ENCODE measurements at places on chromosomes 2 and 18.

GRCh38 chr2:35852-36251 lies 10.5 kb downstream of the FAM110C start:
- no peak overlapping the region for H3K4me3 ChIP-seq
- DNase-seq, result no peak
- no peaks in the 10 kb centered on the region for H3K36me3 ChIP-seq
- H3K27ac ChIP-seq, result peak overlapping the region; percentile 13
- peaks cover 5% of the 10 kb centered on the region for H3K4me1 ChIP-seq

DNA sequence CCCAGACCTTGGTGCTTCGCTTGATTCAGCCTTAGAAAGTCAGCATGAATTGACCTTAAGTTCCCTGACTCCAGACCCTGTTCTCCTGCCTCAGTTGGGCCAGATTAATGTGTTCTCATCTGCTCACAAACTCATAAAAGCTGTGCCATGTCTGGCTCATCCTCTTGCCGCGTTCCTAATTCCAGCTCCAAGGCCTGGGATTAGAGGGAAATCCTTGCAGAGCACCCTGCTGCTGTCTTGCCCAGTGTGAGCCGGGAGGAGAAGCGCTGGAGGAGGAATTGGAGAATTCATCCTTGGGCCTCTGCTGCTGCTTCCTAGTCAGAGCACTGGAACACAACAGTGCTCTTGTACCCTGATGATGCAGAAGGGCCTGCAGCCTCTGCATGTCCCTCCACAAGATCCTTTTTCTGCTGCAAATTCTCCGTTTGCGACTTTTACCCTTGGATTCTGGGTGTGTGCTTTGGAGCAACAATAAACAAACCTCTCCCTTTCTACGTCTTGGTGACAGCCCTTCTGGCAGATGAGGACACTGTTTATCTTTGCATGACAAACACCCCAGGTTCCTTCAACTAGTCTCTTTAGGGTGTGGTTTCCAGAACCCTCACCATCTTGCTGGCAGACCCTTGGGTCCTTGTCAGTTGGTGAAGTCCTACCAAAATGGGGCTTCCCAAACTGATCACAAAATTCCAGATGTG lies 46.9 kb upstream of the CNGA3 start:
- no peak overlapping the region for H3K4me3 ChIP-seq
- H3K36me3 ChIP-seq, result no peaks in the 10 kb centered on the region
- H3K4me1 ChIP-seq, result no peaks in the 10 kb centered on the region
- H3K27ac ChIP-seq, result no peak overlapping the region
- no peaks in the 10 kb centered on the region for H3K27me3 ChIP-seq

DNA sequence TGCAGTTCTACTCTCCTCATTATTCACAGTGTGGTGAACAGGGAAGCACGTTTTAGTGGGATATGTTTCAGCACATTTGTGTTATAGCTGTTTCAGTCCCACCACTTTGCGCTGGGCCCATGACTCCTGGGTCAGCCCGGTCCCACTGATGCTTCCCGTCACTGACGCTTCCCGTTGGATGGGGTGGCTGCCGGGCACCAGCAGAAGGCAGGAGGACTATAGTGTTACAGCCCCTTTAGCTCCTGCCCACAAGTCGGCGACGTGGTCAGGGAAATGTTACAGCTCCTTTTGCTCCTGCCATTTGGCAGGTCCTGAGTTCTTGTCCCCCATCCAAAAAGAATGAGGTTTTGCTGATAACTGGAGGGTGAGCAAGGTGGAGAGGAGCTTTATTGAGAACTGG lies 732.2 kb downstream of the NR4A2 start:
- no peak overlapping the region for H3K27ac ChIP-seq
- no peaks in the 10 kb centered on the region for H3K4me1 ChIP-seq
- DNase-seq, result no peak
- no peak overlapping the region for H3K4me3 ChIP-seq
- no peaks in the 10 kb centered on the region for H3K36me3 ChIP-seq
- no peaks in the 10 kb centered on the region for H3K27me3 ChIP-seq

DNA sequence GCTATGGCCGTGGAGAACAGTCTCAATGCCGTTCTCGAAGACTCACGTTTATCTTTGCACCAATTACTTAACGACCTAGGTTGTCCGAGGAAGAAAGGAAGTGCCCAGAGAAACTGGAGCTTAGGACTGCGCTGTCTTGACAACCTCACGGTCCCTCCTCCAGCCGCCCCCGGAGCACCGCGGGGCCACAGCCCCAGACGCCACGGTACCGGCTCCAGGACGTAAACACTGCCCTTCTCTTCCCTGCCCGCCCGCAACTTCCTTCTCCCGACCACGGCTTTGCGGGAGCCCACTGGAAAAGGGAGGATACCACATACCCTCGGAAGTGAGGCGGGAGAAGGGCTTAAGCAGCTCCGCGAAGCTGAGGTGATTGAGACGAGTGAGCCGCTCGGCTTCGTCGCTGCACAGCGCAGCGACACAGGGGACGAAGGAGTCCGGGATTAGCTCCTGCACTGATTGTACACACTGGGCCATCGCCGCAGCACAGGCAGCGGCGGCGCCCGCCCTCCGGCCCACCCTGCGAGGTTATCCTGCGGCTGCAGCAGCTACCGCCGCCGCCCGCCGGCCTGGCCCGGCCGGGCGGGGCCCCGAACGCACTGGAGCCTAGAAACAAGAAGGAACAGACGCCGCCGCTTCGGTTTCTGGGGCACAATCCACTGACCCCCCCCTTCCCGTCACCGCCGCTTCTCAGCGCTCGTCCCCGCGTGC lies 483 bp downstream of the TRAPPC8 start:
- peaks cover 43% of the 10 kb centered on the region for H3K4me1 ChIP-seq
- H3K36me3 ChIP-seq, result no peaks in the 10 kb centered on the region
- H3K27me3 ChIP-seq, result no peaks in the 10 kb centered on the region
- H3K4me3 ChIP-seq, result peak overlapping the region; percentile 93
- no peak for DNase-seq

GRCh38 chr2:26187114-26187513 lies 14.2 kb downstream of the GAREM2 start:
- no peak for DNase-seq
- peaks cover 20% of the 10 kb centered on the region for H3K36me3 ChIP-seq
- H3K4me1 ChIP-seq, result peaks cover 10% of the 10 kb centered on the region
- H3K27ac ChIP-seq, result no peak overlapping the region
- no peak overlapping the region for H3K4me3 ChIP-seq
- no peaks in the 10 kb centered on the region for H3K27me3 ChIP-seq

GRCh38 chr2:65605058-65605742 lies 172.8 kb upstream of the SPRED2 start:
- no peak for DNase-seq
- peaks cover 19% of the 10 kb centered on the region for H3K4me1 ChIP-seq
- H3K36me3 ChIP-seq, result no peaks in the 10 kb centered on the region
- H3K4me3 ChIP-seq, result no peak overlapping the region

GRCh38 chr2:206277503-206277902 lies 3.0 kb downstream of the ZDBF2 start:
- no peaks in the 10 kb centered on the region for H3K36me3 ChIP-seq
- H3K4me1 ChIP-seq, result peaks cover 21% of the 10 kb centered on the region
- no peaks in the 10 kb centered on the region for H3K27me3 ChIP-seq
- no peak overlapping the region for H3K27ac ChIP-seq
- DNase-seq, result no peak

DNA sequence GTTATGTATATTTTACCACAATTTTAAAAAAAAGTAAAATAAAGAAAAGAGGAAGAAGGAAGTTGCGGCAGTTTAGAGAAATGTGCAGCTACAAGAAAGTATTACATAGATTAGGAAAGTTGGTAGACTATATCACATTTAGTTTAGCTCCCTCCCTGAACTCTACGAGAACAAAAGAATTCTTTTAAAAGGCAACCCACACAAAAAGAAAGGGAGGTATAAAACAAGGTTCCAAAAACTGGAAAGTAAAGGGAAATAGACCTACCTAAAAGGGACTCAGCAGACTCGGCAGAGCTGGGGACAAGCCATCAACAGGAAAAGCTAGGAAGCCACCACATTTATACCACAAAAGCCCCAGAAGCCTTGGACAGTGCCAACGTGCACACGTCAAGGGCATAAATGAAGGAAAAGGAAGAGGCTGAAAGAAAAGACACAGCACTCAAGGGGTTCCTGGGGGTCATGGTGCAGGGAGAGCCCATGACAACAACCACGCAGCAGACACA lies 9.1 kb downstream of the TMEM127 start:
- no peak for DNase-seq
- H3K36me3 ChIP-seq, result peaks cover 42% of the 10 kb centered on the region
- peaks cover 44% of the 10 kb centered on the region for H3K4me1 ChIP-seq
- H3K27me3 ChIP-seq, result no peaks in the 10 kb centered on the region
- no peak overlapping the region for H3K4me3 ChIP-seq

- peaks cover 37% of the 10 kb centered on the region for H3K4me1 ChIP-seq
- H3K4me3 ChIP-seq, result no peak overlapping the region
- no peaks in the 10 kb centered on the region for H3K27me3 ChIP-seq
- H3K27ac ChIP-seq, result no peak overlapping the region
- peaks cover 12% of the 10 kb centered on the region for H3K36me3 ChIP-seq
- no peak for DNase-seq
Measured at GRCh38 chr2:74462054-74462785, 3.0 kb downstream of the MOGS start.

DNA sequence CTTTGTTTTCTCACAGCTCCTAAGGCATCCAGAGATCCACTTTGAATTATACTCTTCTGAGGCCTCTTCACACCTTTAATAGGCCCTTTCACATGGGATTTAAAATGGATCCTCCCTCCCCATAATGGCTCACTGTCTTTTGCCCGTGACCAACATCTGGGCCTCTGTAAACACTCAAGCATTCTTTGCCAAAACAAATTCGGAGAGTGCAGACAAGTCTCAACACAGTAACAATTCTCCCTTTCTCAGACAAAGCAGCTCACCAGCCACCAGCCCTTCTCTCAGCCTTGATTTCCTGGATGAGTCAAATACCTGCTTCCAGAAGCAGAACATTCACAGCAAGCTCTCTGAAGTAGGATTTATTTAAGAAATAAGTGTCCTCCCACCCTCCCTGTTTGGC lies 14.0 kb upstream of the IMP4 start:
- no peak overlapping the region for H3K4me3 ChIP-seq
- H3K27me3 ChIP-seq, result no peaks in the 10 kb centered on the region
- no peak for DNase-seq

DNA sequence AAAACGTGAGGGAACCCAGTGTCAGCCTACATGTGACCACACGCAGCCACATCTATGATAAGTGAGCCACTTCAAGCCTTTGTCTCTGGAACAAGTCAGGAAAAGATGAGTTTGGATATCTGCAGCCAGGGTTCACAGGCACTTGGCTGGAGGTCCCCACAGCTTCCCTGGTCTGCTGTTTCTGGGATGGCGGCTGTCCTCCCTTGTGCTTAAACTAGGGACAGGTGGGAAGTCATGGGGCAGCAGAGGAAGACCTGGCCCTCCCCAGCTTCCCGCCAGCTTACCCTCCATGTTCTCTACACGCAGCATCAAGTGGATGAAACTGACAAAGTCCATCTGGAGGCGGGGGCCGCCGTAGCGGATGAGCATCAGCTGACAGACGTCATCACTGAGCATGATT lies 38.5 kb upstream of the GALNT14 start:
- DNase-seq, result no peak
- H3K4me3 ChIP-seq, result no peak overlapping the region
- H3K27ac ChIP-seq, result no peak overlapping the region

DNA sequence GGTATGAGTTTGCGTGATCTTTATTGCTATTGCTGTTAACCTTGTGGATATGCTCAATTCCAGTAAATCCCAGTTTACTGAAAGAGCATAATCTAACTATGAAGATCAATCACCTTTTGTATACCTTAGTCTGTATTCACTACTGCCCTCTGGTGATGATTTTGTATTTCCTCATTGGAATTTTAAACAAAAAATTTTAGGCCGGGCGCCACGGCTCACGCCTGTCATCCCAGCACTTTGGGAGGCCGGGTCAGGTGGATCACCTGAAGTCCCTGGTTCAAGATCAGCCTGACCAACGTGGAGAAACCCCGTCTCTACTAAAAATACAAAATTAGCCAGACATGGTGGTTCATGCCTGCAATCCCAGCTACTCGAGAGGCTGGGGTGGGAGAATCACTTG lies 5.1 kb downstream of the COMMD1 start:
- no peak overlapping the region for H3K27ac ChIP-seq
- H3K4me1 ChIP-seq, result peaks cover 14% of the 10 kb centered on the region
- no peaks in the 10 kb centered on the region for H3K27me3 ChIP-seq
- no peaks in the 10 kb centered on the region for H3K36me3 ChIP-seq
- H3K4me3 ChIP-seq, result no peak overlapping the region

- H3K27me3 ChIP-seq, result no peaks in the 10 kb centered on the region
- H3K4me1 ChIP-seq, result peaks cover 60% of the 10 kb centered on the region
- no peak for DNase-seq
- no peaks in the 10 kb centered on the region for H3K36me3 ChIP-seq
- H3K4me3 ChIP-seq, result peak overlapping the region; percentile 78
Measured at GRCh38 chr18:9103376-9103873, 926 bp downstream of the NDUFV2 start.

- H3K36me3 ChIP-seq, result peaks cover 67% of the 10 kb centered on the region
- H3K27me3 ChIP-seq, result no peaks in the 10 kb centered on the region
- H3K4me1 ChIP-seq, result peaks cover 20% of the 10 kb centered on the region
- no peak for DNase-seq
Measured at GRCh38 chr2:27378809-27379290, 1.7 kb downstream of the ZNF513 start.

- no peaks in the 10 kb centered on the region for H3K36me3 ChIP-seq
- H3K27me3 ChIP-seq, result no peaks in the 10 kb centered on the region
- DNase-seq, result no peak
- no peak overlapping the region for H3K4me3 ChIP-seq
- H3K27ac ChIP-seq, result no peak overlapping the region
Measured at GRCh38 chr2:174722942-174723592, 41.2 kb downstream of the CHRNA1 start.

- no peak for DNase-seq
- no peaks in the 10 kb centered on the region for H3K27me3 ChIP-seq
- peak overlapping the region; percentile 37 for H3K27ac ChIP-seq
- H3K4me1 ChIP-seq, result no peaks in the 10 kb centered on the region
- no peaks in the 10 kb centered on the region for H3K36me3 ChIP-seq
Measured at GRCh38 chr18:29181151-29181901, 1004.4 kb upstream of the CDH2 start.

GRCh38 chr2:46831869-46832265 lies 83.7 kb downstream of the MCFD2 start:
- H3K4me1 ChIP-seq, result peaks cover 7% of the 10 kb centered on the region
- no peaks in the 10 kb centered on the region for H3K36me3 ChIP-seq
- no peaks in the 10 kb centered on the region for H3K27me3 ChIP-seq
- no peak overlapping the region for H3K4me3 ChIP-seq
- DNase-seq, result no peak

- H3K4me3 ChIP-seq, result no peak overlapping the region
- DNase-seq, result no peak
- no peak overlapping the region for H3K27ac ChIP-seq
- no peaks in the 10 kb centered on the region for H3K4me1 ChIP-seq
Measured at GRCh38 chr2:63614983-63615945, 26.5 kb downstream of the MDH1 start.

Data from vagina (tissue), 2 donors.